ENCODE measurements at places on chromosomes 3 and 15.

GRCh38 chr3:120854908-120855526 lies 53.0 kb upstream of the STXBP5L start:
- no peaks in the 10 kb centered on the region for H3K36me3 ChIP-seq
- no peak overlapping the region for H3K4me3 ChIP-seq
- no peak for DNase-seq
- no peaks in the 10 kb centered on the region for H3K27me3 ChIP-seq
- H3K27ac ChIP-seq = no peak overlapping the region

GRCh38 chr3:171841620-171842000 lies 1.5 kb upstream of the TMEM212 start:
- no peaks in the 10 kb centered on the region for H3K36me3 ChIP-seq
- H3K4me3 ChIP-seq = no peak overlapping the region
- DNase-seq = no peak
- no peak overlapping the region for H3K27ac ChIP-seq
- H3K4me1 ChIP-seq = no peaks in the 10 kb centered on the region

GRCh38 chr15:85758655-85758978 lies 36.1 kb downstream of the KLHL25 start:
- H3K27ac ChIP-seq = no peak overlapping the region
- no peak for DNase-seq
- no peak overlapping the region for H3K4me3 ChIP-seq
- H3K27me3 ChIP-seq = no peaks in the 10 kb centered on the region

GRCh38 chr3:71859123-71859519 lies 74.2 kb upstream of the PROK2 start:
- H3K27ac ChIP-seq = no peak overlapping the region
- no peak overlapping the region for H3K4me3 ChIP-seq

DNA sequence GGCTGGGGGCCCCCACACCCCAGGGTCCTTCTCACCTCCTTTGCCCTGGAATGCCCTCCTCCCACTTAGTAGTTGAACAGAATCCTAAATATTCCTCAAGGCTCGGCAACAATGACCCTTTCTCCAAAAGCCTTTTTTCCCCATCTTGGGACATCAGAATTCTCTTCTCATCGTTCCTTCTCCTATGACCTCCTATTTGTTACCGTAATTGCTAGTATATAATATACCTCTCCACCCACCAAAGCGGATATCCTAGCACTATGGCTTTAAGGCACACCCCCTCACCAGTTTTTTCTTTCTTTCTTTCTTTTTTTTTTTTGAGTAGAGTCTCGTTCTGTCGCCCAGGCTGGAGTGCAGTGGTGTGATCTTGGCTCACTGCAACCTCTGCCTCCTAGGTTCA lies 16.8 kb downstream of the HDAC11 start:
- DNase-seq = no peak
- H3K36me3 ChIP-seq = no peaks in the 10 kb centered on the region
- H3K4me3 ChIP-seq = no peak overlapping the region

DNA sequence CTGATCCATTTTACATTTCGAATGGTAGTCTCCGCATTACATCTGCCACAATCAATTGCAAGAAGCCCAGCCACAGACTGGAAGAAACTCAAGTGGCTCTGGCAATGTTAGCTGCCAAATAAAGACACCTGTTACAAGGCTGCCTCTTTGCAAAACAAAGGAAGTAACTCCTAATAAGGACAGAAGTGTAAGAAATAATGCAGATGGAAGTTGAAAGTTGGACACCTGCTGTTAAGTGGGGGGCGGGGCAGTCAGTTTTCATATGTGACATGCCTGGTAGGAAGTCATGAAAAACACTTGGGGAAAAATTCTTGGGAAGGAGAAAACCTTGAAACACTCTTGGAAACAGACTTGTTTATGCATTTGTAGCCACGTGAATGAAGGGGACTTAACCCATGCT lies 54.1 kb upstream of the ATP2C1 start:
- no peaks in the 10 kb centered on the region for H3K27me3 ChIP-seq
- H3K4me3 ChIP-seq = no peak overlapping the region
- no peak for DNase-seq
- no peaks in the 10 kb centered on the region for H3K36me3 ChIP-seq
- no peaks in the 10 kb centered on the region for H3K4me1 ChIP-seq
- H3K27ac ChIP-seq = no peak overlapping the region

DNA sequence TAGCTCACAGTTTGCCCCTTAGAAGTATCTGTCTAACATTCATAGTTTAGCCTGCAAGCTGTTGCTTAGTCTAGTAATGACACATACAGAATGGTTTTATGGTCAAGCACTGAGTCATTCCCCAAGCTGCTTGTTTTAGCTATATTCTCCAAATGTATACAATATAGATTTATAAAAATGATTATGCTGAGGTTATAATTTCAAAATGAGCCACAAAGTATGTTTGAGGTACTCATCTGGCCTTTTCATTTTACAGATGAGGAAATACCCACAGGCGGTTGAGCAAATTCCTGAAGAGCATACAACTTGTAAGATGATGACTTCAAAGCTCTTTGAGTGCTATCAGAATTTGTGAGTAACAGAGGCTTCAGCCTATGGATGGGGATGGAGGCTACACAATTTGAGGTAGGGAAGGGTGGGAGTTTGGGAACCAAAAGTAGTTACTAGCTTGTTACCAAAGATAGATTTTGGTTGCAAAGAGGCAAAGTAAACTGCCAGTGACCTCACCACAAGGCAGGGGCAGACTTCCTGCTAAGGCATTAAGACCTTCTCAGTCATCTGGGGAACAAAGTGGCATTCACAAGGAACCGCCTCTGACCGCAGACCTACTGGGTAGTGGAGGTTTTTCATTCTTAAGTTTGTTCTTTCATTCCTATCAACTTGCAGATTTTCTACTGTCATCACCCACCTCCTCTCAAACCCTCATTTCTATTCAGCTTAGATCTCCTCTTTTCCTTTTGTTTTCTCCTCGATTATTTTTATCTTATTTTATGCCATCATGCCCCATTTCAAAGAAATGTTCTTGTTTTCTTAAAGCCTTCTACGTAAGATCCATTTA lies 257.2 kb upstream of the NECTIN3 start:
- no peak overlapping the region for H3K27ac ChIP-seq
- no peaks in the 10 kb centered on the region for H3K36me3 ChIP-seq
- H3K27me3 ChIP-seq = no peaks in the 10 kb centered on the region
- H3K4me3 ChIP-seq = no peak overlapping the region
- DNase-seq = no peak

GRCh38 chr15:99630607-99631131 lies 64.9 kb downstream of the MEF2A start:
- H3K4me1 ChIP-seq = no peaks in the 10 kb centered on the region
- DNase-seq = no peak
- no peak overlapping the region for H3K27ac ChIP-seq
- no peak overlapping the region for H3K4me3 ChIP-seq
- no peaks in the 10 kb centered on the region for H3K27me3 ChIP-seq

DNA sequence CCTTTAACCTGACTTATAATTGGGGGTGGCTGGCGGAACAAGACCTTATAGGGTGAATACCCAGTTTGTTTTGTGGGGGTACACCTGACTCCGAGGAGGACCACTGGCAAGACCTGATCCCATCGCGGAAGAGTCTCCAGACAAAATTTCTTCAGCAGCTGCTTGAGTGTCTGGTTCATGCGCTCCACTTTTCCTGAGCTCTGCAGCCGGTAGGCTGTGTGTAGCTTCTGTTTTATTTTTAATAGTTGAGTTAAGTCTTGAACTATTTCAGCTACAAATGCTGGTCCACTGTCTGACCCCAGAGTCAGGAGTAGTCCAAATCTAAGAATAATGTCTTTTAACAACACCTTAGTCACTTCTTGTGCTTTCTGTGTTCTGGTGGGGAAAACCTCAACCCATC lies 21.2 kb upstream of the NOX5 start:
- H3K4me1 ChIP-seq = no peaks in the 10 kb centered on the region
- no peaks in the 10 kb centered on the region for H3K27me3 ChIP-seq
- no peak for DNase-seq
- no peaks in the 10 kb centered on the region for H3K36me3 ChIP-seq
- no peak overlapping the region for H3K4me3 ChIP-seq

GRCh38 chr3:186638259-186638658 lies 1.9 kb upstream of the FETUB start:
- no peak overlapping the region for H3K4me3 ChIP-seq
- no peaks in the 10 kb centered on the region for H3K36me3 ChIP-seq
- H3K4me1 ChIP-seq = no peaks in the 10 kb centered on the region
- no peaks in the 10 kb centered on the region for H3K27me3 ChIP-seq
- no peak overlapping the region for H3K27ac ChIP-seq

DNA sequence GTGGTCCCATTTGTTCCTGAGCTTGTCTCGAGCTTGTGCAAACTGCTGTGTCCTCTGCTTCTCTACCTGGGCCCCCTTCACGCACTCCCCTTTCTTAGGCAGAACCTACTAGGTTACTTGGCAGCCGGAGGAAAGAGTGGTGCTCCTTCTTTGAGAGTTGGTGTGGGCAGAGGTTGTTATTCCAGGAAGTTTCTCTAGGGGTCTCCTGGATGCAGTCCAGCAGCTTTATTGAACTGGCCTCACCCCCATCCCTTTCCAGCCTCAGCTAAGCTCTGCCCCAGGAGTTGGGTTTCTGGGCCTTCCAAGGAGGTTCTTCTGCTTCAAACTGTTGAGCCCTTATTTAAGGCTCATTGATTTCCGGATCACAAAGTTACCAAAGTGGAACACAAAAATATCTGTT lies 103.2 kb downstream of the C3orf70 start:
- DNase-seq = no peak
- no peak overlapping the region for H3K27ac ChIP-seq
- no peak overlapping the region for H3K4me3 ChIP-seq
- no peaks in the 10 kb centered on the region for H3K27me3 ChIP-seq
- no peaks in the 10 kb centered on the region for H3K4me1 ChIP-seq
- peaks cover 23% of the 10 kb centered on the region for H3K36me3 ChIP-seq

GRCh38 chr3:195803289-195803908 lies 8.3 kb downstream of the MUC4 start:
- H3K36me3 ChIP-seq = no peaks in the 10 kb centered on the region
- peaks cover 39% of the 10 kb centered on the region for H3K4me1 ChIP-seq
- no peak overlapping the region for H3K4me3 ChIP-seq

DNA sequence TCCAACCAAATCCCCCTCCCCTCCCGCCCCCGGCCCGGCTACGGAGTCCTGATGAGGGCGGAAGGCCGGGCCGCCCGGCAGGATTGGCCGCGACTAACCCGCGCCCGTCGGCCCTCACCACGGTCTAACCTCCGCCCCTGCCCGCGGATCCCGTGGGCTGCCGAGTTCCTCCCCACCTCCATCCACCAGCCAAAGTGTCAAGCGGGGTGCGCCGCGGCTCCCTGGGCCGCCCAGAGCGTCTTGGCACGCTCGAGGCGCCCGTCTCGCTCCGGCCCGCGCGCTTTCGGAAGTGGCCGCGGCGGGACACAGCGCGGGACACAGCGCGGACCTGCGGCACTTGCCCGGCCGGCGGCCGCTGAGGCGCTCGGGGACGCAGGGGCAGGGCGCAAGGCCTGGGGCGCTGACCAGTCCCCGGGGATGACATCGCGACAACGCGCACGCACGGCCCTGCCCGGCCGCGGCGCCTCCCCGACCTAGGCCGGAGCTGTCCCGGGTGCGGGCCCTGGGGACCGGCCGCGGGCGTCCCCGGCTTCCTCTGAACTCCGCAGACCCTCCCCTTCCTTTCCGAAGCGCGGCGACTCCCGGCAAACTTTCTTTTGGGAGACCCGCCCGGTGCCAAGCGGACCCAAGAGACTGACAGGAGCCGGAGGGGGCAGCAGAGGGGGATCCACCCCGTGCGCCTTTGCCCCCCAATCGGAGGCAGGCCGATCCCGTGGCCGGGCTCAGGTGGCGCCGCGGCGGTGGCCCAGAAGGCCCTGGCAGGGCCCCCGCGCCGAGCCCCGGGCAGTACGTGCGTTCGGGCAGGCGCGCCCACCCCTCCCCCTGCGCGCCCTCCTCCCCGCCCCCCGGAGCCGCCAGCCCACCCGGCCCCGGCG lies 112.8 kb upstream of the ICE2 start:
- peak; percentile 54 for DNase-seq
- peak overlapping the region; percentile 88 for H3K4me3 ChIP-seq

- H3K27me3 ChIP-seq = no peaks in the 10 kb centered on the region
- H3K4me3 ChIP-seq = peak overlapping the region; percentile 29
- DNase-seq = peak; percentile 27
- no peaks in the 10 kb centered on the region for H3K36me3 ChIP-seq
- H3K27ac ChIP-seq = no peak overlapping the region
Measured at GRCh38 chr15:51077221-51078153, 17.2 kb downstream of the TNFAIP8L3 start.

DNA sequence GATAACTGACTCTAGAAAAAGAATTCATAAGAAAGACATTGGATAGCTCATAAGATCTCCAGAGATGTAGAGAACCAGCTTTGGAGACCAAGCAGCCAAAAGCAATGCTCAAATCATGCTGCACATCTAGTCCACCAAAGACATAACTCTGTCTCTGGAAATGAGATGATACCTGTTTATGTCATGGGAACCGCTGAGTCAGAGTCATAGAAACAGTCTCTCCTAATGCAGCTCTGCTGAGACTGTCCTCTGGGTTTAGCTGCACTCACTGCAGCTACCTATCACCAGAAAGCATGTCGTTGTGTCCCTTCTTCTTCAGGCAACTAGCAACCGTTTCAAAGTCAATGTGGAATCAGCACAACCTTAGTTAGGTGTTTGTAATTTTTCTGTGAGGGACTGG lies 218.5 kb upstream of the ROBO1 start:
- H3K4me1 ChIP-seq = no peaks in the 10 kb centered on the region
- no peak for DNase-seq
- H3K36me3 ChIP-seq = no peaks in the 10 kb centered on the region
- no peaks in the 10 kb centered on the region for H3K27me3 ChIP-seq

DNA sequence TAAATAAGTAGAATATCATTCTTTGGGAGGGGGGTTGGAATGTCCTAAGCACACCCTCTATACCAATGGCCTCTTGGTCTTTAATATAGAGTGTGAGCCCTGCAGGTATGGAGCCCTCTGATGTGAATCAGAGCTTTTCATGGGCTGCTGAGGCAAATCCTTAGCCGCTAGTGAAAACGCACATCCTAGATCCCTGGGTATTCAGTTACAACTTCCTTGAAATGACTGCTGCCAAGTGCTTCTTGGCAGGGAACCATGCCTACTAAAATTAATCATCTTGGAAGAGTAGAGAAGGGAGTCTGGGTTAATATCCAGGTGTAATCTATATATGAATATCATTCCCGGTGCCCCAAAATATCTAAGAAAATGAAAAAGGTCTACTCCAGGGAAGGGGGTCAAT lies 109.1 kb downstream of the POLQ start:
- no peaks in the 10 kb centered on the region for H3K36me3 ChIP-seq
- H3K4me1 ChIP-seq = peaks cover 4% of the 10 kb centered on the region
- no peak for DNase-seq
- H3K27me3 ChIP-seq = no peaks in the 10 kb centered on the region
- no peak overlapping the region for H3K4me3 ChIP-seq
- no peak overlapping the region for H3K27ac ChIP-seq

GRCh38 chr15:46312133-46312740 lies 677.4 kb downstream of the SQOR start:
- H3K36me3 ChIP-seq = no peaks in the 10 kb centered on the region
- DNase-seq = peak; percentile 61
- H3K27ac ChIP-seq = no peak overlapping the region

- H3K36me3 ChIP-seq = no peaks in the 10 kb centered on the region
- H3K27ac ChIP-seq = no peak overlapping the region
- H3K4me3 ChIP-seq = no peak overlapping the region
- DNase-seq = no peak
- no peaks in the 10 kb centered on the region for H3K4me1 ChIP-seq
- peaks cover 2% of the 10 kb centered on the region for H3K27me3 ChIP-seq
Measured at GRCh38 chr3:55467099-55467498, 20.0 kb downstream of the WNT5A start.

- DNase-seq = no peak
- H3K27me3 ChIP-seq = no peaks in the 10 kb centered on the region
- H3K4me1 ChIP-seq = no peaks in the 10 kb centered on the region
- no peak overlapping the region for H3K4me3 ChIP-seq
Measured at GRCh38 chr3:73933585-73933984, 308.8 kb upstream of the PDZRN3 start.

Measured in T-cell (primary cell).